Activated T-cell treated with anti-CD3 and anti-CD28 coated beads for 1 hour (primary cell): ENCODE measurements at places on chromosomes 6 and 20.

GRCh38 chr20:14916360-14916920 lies 579.0 kb upstream of the FLRT3 start:
- DNase-seq = no peak

DNA sequence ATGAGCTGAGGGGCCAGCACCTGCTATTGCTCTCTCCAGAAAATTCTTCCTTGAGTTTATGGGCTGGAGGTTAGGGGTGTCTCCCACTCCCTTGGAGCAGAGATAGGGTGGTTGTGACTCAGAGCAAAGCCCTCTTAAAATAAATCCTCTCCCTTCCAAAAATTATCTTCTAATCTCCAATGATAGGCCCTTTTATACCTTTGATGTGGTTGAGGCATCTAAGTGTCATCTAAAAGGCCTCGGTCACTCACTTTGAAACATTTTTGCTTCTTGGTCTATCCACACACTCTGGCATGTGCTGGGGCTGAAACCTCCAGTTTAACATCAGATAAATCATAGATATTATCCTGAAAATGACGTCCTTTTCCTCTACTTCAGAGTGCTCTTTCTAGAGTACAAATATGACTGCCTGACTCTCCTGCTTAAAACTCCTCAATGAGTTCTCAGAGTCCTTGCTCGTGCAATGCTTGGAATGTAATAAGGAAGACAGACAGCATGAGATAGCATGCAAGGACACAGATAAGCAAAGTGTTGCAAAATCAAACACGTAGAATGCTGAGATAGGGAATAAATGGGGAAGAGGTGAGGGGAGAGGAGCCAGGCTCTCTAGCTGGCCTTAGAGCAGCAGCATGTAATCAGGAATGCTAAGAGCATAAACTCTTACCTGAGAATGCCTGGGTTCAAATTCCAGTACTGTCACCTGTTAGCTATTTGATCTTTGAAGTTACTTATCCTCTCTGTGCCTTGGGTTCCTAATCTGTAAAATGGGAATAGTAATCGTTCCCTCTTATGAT lies 374.1 kb upstream of the CITED2 start:
- DNase-seq = no peak

DNA sequence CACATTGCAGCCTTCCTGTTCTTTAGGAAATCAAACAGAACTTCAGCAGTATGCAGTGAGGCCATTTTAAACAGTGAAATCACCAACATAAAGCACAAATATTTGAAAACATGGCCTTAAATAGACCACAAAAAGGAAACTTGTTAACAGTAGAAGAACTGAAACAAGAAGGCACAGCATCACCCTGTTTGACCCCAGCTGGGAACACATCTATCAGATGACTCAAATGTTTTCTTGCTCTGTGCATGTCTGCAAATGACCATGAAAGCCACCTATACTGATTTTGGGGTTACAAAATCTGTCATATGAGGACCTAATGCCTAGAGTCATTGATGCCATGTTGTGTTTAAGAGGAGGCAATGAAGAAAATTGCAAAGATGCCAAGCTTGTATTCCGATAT lies 123.8 kb upstream of the ADGRF1 start:
- no peak for DNase-seq

GRCh38 chr6:45052325-45052724 lies 275.8 kb upstream of the RUNX2 start:
- no peak for DNase-seq

DNA sequence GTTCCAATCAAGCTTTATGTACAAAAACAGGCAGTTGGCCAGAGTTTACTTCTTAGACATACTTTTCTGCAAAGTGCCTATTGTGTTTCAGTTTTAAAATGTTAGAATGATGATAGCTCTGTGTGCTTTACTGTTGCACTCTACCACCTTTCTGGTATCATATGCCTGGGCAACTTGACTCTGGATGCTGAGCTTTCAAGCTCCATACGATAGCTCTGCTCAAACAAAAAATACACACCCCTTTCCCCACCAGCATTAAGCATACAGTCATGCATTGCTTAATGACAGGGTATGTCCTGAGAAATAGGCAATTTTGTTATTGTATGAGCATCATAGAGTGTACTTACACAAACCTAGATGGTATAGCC lies 123.1 kb downstream of the RCAN2 start:
- DNase-seq = no peak
